ENCODE measurements at places on chromosomes 5 and 9.
A peak's percentile ranks its signal among the peaks of the same experiment; 100 is the strongest.

- DNase-seq: no peak
These were observed 317.2 kb downstream of the IRX1 start for GRCh38 chr5:3912790-3913189.

DNA sequence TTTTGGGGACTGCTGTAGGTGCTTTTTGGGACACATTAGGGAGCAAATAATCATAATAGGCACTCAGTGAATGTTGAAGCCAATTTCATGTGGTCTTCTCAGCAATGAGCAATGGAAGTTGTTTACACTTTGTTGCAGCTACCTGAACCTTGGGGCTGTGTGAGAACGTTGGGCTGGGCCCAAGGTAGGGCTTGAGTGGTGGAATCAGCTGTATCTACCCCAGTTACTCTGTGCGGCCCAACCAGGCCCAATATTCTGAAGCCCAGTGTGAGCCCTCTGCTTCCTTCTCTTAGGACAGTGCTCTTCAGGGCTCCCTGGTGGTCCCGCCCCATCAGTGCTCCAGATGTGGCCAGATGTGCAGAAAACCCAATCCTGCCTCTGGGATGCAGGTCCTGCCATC, 38.4 kb downstream of the MAST4 start:
- no peak for DNase-seq

GRCh38 chr9:123368536-123369153, 12.6 kb downstream of the CRB2 start:
- DNase-seq: no peak

GRCh38 chr5:138911441-138911840, 36.3 kb upstream of the LRRTM2 start:
- DNase-seq: no peak

DNA sequence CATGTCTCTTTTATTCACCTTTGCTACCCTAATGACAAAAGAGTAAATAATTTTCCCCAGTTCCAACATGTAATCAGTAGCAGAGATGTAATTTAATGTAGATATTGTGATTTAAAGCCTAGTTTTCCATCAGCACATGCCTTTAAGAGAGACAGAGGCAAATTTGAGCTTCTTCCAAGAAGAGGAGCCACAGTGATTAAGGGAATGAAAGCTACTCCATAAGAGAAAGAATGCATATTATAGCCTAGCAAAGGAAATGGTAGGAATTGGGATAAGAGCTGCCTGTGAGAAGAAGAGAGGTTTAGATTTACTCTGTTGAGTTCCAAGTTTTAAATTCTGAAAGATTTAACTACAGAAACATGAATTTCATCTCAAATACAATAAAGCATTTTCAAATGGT, 591.0 kb upstream of the DMAC1 start:
- DNase-seq: no peak

DNA sequence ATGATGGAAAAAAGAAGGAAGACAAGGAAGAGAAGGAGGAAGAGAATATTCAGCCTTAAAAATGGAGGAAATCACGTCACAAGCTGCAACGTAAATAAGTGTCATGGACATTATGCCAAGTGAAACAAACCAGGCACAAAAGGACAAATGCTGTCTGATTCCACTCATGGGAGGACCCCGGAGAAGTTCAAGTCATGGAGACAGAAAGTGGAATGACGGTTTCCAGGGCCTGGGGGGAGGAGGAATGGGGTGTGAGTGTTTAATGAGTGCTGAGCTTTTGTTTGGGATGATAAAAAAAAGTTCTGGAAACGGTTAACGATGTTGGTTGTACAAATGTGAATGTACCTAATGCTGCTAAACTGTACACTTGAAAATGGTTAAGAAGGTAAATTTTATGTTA, 439.5 kb downstream of the GADD45G start:
- DNase-seq: no peak

GRCh38 chr5:134437847-134438581, 26.3 kb upstream of the CDKN2AIPNL start:
- DNase-seq: no peak

GRCh38 chr5:142853682-142854081, 83.5 kb downstream of the ARHGAP26 start:
- no peak for DNase-seq

DNA sequence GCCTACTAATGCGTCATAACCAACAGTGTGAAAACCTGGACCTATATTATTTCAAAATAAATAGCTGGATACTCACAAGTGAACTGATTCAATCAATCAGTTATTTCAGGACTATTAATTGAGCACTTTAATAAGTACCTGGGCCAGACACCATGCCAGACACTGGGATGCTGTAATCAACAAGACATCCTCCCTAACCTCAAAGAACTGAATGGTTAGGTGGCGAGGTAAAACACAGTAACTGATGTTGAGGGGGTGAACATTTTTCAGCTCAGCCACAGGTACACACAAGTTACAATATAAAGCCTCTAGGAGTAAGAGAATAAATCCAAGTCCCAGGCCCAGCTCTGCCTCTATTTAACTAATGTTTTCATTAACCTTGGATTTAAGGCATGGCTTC, 24.0 kb downstream of the CDH6 start:
- no peak for DNase-seq

DNA sequence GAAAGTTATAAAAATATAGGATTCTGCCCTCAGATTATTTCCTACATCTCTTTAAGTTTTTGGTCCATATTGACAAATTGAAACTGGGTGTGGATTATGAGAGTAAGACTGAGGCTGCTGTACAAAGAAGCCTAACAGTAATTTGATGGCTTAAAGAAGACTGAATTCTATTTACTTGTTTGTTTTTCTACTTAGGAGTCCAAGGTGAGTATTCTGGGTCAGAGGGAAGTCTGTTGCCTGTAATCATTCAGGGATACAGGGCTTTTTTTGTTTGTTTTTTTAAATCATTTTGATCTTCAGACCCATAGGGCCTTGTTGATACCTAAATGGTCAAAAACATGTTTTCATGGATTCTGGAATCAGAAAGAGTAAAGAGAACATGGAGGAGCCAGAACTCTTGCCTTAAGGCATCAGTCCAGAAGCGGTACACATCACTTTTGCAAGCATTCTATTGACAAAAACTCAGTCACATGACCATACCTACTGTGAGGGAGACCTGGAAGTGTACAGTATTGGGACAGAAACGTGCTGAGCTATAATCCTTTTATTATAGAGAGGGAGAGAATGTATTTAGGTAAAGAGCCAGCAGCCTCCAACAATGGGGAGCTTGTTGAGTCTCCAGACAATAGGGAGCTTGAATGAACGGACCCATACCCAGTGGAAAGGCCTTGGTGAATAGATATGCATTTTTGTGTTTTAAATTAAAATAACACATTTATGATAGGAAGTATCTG, 102.7 kb downstream of the LRRC70 start:
- no peak for DNase-seq

DNA sequence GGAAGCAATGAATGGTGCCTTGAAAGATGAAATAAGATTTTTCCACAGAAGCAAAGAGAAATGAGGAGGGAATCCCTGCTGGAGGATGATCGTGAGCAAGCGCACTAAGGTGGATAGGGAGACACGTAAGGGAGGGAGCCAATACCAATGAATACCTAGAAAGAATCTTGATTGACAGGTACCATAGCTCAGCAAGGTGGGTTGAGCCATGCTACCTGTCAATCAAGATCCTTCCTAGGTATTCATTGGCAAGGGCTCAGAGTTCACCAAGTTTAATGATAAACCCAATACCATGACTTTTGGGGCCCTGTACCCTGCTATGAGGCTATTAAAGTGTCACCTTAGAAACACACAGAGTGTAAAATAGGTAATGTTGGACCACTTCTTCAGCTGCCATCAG, 226.8 kb downstream of the GRIA1 start:
- DNase-seq: no peak

DNA sequence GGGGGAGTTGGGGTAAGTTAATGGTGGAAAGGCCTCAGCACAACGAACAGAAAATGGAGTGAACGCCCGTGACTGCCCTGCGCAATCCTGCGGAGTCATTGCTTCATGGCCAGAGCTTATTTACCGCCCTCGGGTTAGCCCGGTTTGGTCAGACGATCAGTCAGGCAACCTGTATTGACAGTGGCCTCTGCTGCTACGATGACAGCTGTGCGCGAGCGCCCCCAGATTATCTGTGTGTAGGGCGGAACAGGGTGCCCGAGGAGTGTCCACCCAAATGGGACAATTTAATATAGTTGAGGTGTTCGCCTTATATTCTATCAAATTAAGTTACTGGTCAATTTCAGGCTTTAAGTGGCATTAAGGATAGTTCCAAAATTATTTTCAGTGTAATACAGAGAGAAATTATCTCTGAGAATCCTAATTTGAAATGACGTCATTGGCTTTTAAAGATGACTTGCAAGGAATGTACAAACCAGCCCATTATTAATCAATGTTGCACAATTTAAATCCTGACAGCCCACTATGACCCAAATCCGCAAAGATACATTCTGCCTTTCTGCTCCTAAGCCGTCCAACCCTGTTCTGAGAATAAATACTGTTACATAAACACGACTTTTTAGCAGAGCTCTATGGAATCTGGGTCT, 879 bp upstream of the UBQLN1 start:
- DNase-seq: peak; percentile 28

- no peak for DNase-seq
These were observed 456.4 kb upstream of the KLF4 start for GRCh38 chr9:107945961-107946360.

- no peak for DNase-seq
These were observed 4.5 kb upstream of the OTP start for GRCh38 chr5:77642738-77643653.

DNA sequence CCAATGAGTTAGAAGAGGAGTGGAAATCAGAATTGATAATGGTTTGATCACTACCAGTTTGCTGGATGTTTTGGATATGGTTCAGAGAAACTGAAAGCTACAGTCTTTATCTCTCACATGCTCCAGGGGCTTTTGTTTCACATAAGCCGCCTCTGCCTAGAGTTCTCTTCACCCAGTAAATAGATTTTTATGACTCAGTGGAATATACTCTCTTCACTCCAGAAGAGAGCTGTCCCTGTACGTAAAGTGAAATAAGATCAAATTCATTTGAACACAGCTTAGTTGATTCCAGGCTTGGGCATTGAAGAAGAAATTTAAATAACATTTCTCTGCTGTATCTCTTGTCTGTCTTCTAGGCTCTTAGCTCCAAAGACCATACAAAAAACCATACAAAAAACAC, 184.9 kb downstream of the TRPM3 start:
- no peak for DNase-seq

DNA sequence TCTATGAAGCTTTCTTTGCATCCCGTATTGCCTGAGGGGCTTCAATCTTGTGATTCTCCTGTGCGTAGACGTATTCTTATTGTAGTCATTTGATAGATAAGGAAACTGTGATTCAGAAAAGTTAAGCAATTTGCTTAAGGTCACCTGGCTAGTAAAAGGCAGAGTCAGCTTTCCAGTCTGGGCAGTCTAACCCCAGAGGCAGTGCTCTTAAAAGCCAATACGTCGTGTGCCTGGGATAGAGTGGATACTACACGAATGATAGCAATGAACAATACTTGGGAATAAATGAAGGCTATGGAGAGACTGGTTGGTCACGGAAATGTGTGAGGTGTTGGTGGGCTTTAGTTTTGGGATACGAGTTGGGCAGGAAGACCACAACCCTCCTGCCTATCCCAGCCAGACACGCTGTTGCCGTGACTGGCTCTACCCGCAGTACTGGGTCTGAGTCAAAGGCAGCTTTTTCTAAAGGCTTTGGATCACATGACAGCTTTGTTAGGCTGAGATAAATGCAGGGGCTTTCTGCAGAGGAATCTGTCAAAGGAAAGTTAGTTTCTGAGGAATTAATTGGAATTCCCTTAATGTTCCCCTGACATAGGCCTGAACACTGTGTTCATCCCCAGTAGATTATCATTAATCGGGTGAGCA, 302.6 kb downstream of the KIF4B start:
- DNase-seq: no peak

DNA sequence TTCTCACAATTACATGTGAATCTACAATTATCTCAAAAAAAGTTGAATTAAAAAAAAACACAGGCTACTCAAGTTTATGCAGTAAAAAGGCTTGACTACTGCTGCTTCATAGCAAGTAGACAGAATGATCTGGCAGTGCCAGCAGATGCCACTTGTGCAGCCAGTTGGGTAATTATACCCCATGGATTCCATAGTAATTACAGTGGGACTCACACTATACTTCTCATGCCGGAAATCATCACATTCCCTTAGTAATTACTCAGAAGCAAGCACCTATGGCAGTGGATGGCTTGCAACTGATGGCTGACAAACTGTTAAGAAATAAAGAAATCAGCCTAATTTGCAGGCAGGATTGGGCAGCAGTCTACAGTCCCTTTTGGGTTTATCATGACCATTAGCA, 463.2 kb upstream of the KLF4 start:
- DNase-seq: no peak

DNA sequence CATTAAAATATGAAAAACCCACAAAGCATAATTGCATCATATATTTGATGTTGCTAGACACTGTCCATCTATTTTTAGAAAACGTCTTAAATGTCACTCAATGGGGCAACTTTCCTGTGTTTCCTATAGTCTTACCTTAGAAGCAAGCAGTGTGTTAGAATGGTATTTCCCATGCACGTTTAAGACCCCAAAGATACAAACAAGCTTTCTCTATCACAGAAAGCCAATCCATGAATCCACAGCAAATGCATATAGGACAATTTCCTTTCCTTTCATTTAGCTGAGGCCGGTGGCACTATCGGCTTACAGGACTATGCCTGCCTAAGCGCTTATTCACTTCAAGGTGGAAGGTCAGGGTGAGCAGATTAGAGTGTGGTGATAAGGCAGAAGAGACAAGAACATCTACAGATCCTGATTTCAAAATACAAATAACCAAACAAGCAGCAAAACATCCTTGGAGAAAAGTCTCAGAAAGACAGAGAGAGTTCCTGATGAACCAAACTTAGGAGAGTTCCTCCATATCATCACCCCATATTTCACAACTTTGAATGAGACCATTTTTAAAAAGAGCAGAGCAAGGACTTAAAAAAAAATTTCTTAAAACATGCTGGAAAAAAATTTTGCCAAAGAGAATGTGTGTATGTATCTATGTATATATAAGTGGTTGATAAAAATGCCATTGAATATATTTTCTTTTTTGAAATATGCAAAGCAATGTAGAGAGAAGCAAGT, 57.2 kb downstream of the MEF2C start:
- no peak for DNase-seq

GRCh38 chr5:163660486-163660885, 155.1 kb downstream of the MAT2B start:
- DNase-seq: no peak

- DNase-seq: no peak
These were observed 396.1 kb upstream of the CCNG1 start for GRCh38 chr5:163041254-163041653.

- DNase-seq: no peak
These were observed 199.6 kb downstream of the CRB2 start for GRCh38 chr9:123555646-123556045.

DNA sequence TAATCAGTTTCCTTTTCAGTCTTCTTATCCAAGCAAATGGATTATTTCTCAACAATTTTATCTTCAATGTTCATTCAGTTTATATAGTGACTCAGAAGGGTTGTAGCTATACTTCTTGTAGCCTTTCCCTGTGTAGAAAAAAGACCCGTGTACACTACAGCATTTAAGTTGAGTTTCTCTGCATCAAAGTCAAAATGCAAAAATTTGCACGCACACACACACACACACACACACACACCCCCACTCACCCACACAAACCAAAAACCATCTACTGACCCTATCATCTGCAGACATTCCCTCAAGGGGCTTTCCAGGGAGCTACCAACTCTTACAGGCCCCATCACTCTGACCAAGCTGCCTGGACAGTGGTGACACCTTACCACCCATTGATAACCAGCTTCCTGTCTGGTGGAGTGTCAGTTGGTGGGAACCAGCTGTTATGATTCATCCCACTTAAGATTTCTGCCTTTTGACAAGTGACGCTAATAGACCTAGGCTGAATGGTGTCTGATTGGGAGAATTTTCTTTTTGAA, 12.2 kb upstream of the ELL2 start:
- DNase-seq: no peak

- no peak for DNase-seq
These were observed 154.7 kb upstream of the PHYKPL start for GRCh38 chr5:178387061-178387855.
